ENCODE measurements at places on chromosomes 12 and 14.

DNA sequence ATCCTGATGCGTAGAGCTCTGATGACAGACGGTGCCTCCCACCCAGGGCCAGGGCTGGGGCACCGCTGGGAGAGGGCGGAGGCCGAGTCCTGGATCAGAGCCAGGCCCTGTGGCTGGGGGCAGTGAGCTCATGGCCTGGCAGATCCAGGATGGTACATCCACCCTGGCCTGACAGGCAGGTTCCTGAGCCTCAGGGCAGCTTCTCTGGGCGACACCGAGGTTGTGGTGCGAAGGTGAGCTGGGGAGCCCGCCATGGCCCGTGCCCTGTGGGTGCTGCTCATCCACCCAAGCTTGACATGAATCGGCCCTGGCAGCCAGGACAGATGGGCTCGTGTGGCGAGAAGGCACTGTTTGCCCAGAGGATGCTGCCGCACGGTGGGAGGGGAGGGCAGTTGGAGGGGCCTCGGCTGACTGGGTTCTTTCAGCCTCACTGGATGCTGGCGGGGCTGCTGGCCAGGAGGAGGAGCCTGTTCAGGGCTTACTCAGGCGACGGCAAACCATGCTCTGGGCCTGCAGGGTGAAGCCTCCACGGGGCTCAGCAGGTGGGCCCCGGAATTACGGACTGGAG, 16.6 kb downstream of the LRTM2 start:
- no peak for DNase-seq

GRCh38 chr12:58877243-58877743, 43.0 kb downstream of the LRIG3 start:
- DNase-seq: no peak

GRCh38 chr12:120121766-120122293, 5.3 kb upstream of the RAB35 start:
- no peak for DNase-seq

- DNase-seq: no peak
Measured at GRCh38 chr12:130301559-130301958, 36.1 kb upstream of the PIWIL1 start.

- no peak for DNase-seq
Measured at GRCh38 chr12:53171725-53172329, 8.7 kb upstream of the ZNF740 start.

GRCh38 chr12:4956968-4957367, 47.3 kb downstream of the KCNA1 start:
- DNase-seq: no peak

DNA sequence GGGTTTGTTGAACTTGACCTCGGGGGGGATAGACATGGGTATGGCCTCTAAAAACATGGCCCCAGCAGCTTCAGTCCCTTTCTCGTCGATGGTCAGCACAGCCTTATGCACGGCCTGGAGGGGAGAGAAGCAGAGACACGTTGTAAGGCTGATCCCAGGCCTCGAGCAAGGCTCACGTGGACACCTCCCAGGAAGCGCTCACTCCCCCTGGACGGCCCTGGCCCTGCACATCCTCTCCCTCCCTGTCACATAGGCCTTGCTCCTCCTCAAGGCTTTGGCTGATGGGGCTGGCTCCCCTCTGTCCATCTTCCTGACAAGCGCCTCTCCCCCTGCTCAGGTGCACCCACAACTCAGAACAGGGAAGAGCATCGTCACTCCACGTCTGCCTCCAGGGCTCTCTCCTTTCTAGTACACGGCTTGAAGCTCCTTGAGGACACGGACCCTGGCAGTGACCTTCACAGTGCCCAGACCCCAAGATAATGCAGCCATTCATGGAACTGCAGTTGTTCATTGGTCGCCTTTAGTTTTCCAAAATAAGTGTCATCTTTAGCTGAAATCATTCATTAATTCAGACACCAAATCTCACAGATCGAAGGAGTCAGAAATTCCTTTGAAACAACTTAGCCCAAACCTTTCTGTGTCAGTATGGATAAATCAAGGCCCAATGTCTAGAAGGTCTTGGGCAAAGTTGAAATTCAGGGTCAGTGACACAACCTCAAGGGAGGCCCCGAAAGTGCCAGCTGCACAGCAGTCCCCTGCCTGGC, 9.7 kb downstream of the SERPINA1 start:
- no peak for DNase-seq

GRCh38 chr12:127896661-127897060, 370.3 kb upstream of the TMEM132C start:
- no peak for DNase-seq
